ENCODE measurements at places on chromosomes 13 and 19.

GRCh38 chr13:89514534-89515312, 1832.8 kb upstream of the MIR17HG start:
- no peak for DNase-seq

GRCh38 chr19:16446108-16446723, 25.6 kb downstream of the EPS15L1 start:
- DNase-seq: no peak

DNA sequence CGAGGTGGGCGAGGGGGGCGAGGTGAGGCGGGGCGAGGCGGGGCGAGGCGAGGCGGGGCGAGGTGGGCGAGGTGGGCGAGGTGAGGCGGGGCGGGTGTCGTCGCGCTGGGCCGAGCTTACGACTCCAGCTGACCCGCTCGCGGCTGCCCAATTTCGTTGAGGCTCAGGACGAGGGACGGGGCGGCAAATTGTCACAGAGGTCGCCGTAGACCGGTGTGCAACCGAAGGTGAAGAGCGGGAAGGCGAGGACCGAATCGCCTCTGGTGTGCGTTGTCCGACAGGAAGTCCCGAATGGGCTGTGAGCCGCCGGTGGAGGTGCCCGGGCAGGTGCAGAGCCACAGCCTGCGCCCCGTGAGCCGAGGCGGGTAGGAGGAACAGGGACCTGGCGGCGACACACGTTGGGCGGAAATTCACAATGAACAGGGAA, at the start of gene LACC1:
Gene LACC1, plus strand, starts transcription at position 150 of the 427 bp plus-strand sequence. CDS start 1,082 bp downstream, outside the sequence.
- peak; percentile 2 for DNase-seq

- DNase-seq: no peak
These were observed 210.4 kb downstream of the DCLK1 start for GRCh38 chr13:35920816-35921215.

- DNase-seq: no peak
These were observed 15.4 kb downstream of the CERS4 start for GRCh38 chr19:8224394-8225145.

- no peak for DNase-seq
These were observed 68.0 kb upstream of the GPR183 start for GRCh38 chr13:99374994-99375737.

- no peak for DNase-seq
These were observed 173.6 kb downstream of the NUFIP1 start for GRCh38 chr13:44815623-44816022.

DNA sequence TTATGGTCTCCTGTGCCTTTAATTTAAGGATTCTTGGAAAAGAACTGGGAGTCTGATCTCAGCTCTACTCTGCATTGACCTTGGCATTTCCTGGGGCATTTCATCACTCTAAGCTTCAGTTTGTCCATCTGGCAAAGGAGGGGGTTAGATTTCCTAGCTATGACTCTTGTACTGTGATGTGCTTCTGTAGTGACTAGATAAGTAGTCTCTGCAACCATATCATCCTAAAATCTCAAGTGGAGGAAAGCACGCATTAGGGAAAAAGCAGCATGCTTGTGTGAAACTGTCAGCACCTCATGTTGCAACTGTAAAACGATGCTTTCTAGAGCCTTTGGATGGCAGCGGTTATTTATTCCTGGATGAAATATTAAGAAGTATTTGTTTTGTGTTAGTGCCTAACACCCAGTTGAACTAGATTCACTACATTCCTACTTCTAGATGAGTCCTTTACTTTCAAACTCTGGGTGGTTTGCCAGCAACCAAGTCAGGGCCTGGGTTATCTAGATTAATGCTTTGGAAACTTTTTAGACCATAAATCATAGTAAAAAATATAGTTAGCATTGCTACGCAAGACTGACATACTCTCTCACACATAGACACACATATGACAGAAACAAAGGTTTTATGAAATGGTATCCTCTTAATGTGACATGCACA, 6.8 kb downstream of the WDFY2 start:
- DNase-seq: no peak

- DNase-seq: no peak
These were observed 8.0 kb downstream of the RASA3 start for GRCh38 chr13:114124431-114124830.

GRCh38 chr19:11540645-11541044, 2.0 kb downstream of the CNN1 start:
- no peak for DNase-seq

DNA sequence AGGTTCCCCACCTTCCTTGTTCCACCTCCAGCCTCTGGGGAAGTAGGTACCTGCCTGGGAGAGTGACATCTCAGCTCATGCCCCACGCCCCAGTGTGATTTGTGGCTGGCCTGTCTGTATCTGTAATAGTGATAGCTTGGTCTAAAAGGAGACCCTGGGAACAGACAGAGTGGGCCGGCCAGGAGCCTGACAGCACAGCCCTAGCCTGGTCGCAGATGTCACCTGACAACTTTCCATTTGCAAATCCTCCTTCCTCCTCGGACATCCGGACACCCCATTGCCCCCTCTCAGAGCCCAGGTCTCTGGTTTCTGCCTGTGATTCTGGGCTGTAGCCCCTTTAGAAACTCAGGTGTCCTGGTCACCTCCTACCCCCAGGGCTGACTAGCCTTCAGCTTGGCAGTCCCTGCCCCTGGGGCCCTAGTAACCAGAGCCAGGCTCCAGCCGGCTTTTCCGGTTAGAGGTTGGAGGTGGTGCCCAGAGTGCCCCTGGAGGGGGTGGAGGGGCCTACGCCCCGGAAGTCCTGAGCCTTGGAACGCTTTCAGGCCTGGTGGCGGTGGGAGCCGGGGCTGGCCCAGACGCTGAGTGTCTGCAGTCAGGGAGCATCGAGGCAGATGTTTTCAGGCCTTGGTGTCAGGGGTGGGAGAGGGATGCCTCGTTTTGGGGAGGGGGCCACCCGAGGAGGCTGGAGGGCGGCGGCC, 6.5 kb downstream of the LRRC8E start:
- no peak for DNase-seq

DNA sequence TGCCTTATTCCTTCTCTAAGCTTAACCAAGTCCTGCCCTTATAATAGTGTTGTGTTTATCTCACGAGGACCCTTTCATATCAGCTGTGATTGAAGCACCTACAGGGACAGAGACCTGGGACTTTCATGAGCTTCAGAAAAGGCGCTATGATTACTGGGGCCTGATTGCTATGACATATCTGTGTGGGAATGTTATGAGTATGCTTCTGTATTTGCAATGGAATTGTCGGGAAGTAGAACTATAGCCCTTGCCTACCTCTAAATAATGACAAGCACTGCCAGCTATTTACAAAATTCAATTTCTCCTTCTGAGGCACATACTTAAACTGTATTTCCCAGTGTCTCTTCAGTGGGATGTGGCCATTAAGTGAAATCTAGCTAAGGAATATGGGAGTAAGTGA, 191.5 kb downstream of the LHFPL6 start:
- no peak for DNase-seq
